HT1080 (cell line): ENCODE measurements at places on chromosomes 1 and 21.
A peak's percentile ranks its signal among the peaks of the same experiment; 100 is the strongest.

DNA sequence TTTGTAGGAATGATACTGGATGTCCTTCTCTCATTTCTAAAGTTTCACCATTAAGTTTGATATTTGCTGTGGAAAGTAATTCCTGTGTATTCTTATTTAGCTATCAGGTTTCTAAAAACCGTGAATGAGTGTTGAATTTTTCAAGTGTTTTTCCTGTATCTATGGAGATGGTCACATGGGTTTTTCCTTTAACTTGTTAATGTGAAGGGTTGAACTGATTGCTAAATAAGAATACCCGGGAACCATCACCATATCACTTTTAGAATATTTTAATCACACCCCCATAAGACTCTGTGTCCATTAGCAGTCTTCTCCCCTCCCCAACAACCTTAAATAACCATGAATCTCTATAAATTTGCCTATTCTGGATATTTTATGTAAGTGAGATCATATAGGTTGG lies 16.5 kb upstream of the ASAP3 start:
- DNase-seq = no peak

GRCh38 chr1:235296729-235297128 lies 31.2 kb downstream of the ARID4B start:
- no peak for DNase-seq

DNA sequence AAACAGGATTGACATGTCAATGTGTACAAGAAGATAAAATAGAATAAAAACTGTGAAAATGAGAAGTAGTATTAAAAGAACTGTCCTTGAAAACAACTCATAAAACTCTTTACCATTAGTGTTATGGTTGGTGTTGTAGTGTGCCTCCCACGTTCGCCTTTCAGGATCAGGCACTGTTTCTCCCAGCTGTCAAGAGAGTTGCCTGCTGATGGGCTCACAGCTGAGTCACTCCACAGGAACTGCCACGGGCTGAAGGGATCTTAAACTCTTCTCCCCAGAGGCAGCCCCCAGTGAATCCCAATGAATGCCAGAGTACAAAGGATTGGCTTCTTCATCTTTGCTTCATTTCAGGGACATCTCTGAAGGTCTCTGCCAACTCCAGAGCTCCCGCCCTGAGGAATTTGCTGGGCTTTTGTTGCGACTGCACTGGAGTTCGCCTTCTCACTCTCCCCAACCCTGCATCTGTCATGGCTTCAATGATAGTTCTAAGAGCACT lies 119.6 kb downstream of the ADGRL2 start:
- peak; percentile 46 for DNase-seq

GRCh38 chr1:25517476-25518394 lies 25.7 kb upstream of the LDLRAP1 start:
- DNase-seq = no peak

- DNase-seq = no peak
Measured at GRCh38 chr1:112309499-112309898, 86.5 kb upstream of the CTTNBP2NL start.

DNA sequence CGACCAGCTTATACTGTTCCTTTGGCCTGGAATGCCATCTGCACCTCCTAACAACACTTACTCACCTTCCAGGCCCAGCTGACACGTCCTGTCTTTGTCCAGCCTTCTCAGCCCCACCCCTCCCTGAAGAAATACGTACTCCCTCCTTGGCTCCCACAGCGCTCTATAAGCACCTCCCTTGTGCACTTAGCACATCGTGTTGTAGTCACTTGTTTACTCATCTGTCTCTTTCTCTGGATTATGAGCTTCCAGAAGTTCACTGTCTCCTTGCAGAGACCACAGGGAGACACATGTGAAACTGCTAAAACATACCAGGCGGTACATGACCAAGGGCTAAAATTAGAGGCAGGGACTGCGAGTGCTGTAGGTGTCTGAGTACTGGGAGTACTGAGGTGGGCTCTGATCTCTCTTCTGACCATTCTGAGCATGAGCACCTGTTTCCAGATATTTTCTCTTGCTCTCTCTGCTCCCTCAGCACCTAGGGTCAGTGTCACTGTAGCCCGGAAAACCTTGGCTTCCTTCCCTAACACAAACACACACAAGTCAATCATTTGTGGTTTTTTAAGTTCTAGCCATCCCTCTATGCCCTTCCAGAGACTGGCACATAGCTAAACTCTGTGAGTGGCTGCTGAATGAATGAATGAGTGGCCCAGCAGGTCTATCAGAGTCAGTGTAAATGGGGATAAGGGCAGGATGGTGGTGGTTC lies 5.1 kb downstream of the DCST1 start:
- DNase-seq = peak; percentile 56

DNA sequence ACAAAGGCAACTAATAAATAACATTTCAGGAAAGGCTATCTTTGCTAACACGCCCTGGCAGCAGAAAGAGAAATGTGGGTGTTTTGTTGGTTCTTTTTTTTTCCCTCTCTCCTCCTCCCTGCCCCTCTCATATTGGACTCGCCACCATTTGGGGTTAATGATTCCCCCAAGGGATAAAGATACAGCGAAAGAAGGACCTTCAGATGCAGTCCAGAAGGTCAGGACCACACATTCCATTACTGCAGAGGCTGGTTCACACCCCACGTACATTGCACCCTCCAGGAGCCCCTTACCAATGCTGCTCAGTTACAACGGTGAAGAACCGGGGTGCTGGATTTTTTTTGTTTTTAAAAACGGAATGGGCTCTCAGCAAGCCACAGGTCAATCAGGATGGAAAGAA lies 156.9 kb upstream of the TIAM1 start:
- no peak for DNase-seq

GRCh38 chr1:156075162-156075561 lies 7.1 kb downstream of the MEX3A start:
- DNase-seq = no peak

DNA sequence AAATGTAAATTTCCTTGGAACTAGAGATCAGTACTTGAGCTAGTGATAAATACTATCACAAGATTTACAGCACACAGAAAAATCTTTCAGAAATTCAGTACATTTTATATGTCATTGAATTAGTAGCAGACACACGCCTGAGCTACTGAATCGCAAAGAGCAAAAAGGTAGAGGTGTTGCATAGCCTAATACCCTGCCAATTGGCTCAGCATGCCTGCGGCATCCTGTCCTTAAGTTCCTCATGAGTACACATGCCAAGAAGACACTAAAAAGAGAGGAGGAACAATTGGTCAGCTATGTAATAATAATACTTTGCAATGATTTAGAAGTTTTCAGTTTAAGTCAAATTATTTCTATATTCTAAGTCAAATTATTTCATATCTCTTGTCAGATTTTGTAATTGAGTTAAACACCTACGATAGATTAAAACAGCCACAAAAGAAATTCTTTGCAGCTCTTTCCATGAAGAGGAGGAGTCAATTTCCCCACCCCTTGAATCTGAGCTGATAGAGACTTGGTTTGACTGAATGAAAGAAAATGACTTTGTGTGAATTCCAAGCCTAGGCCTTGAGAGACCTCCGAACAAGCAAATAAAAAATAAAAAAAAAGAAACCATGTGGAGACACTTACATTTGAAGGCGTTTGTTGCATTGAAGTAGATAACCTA lies 36.2 kb upstream of the PKN2 start:
- no peak for DNase-seq

GRCh38 chr21:40902993-40903392 lies 56.0 kb upstream of the DSCAM start:
- no peak for DNase-seq

- no peak for DNase-seq
Measured at GRCh38 chr1:160108888-160109662, 6.5 kb upstream of the ATP1A2 start.

- no peak for DNase-seq
Measured at GRCh38 chr1:73953586-73953985, 244.4 kb downstream of the LRRIQ3 start.

DNA sequence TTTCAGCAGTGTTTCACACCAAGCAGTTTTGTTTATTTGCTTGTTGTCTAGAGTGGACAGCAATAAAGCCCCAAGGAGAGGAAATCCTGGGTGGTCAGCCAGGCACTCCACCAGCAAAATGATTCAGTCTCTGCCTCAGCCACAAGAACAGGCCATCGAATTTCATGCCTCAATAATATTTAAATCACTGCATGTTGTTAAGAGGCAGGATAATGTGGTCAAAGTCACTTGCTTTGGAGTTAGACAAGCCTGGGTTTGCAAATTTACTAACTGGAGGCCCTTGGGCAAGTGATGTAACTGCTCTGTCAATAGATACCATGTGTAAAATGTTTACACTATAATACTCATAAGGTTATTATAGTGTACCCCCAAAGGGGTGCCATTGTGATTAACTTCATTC lies 349.6 kb downstream of the LMO4 start:
- DNase-seq = no peak

DNA sequence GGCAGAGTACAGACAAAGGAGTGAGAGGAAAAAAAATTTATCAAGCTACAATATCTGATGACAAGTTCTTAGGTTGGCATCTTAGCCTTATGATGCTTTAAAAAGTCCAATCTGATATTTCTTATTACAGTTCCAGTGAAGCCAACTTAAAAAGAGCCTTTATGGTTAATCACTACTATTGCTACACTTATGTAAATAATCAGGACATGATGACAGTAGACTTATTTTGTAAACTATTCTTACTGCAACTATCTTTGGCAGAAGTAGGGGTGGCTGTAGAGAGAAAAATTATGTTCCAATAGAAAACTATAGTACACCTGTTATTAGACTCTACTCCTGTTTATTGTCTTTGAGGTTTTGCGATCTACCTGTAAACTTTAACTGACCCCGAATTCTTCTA lies 25.8 kb upstream of the NUF2 start:
- DNase-seq = no peak

GRCh38 chr1:230793463-230793745 lies 46.2 kb downstream of the CAPN9 start:
- no peak for DNase-seq

DNA sequence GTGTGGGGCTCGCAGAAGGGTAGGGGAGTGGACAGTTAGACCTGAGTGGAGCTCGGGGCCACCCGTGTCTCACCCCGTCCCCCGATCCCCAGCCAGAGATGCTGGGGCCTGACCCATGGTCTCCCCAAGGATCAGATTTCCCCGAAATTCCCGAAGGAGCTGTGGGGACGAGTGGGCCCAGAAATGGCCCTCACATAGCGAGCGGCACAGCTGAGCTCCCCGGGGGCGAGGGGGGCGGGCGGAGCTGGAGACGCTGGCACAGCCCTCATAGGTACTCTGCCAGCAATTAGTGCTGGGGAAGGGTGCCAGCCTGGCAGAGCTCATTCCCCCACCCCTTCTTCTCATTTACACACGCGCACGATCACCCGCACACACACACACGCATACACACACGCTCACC lies 9.2 kb downstream of the CASZ1 start:
- no peak for DNase-seq

- DNase-seq = no peak
Measured at GRCh38 chr1:8847990-8848389, 30.5 kb downstream of the ENO1 start.

DNA sequence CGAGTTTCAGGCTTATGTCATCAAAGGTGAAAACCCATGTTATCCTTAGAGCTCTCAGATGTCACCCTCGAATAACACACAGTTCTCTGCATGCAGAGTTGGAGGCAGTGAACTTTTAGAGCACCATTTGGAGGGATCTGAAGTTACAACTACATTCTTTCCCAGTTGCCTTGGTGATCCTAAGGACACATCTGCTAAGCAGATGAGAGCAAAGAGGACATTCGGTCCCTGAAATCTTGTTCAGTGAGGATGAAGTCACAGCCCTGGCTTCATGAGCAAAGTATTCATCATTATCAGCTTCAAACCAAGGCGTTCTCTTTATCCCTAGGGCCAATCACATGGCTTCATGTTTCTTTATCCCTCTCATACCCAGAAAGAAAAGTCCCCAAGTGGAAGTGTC lies 23.1 kb upstream of the MCOLN2 start:
- DNase-seq = no peak

DNA sequence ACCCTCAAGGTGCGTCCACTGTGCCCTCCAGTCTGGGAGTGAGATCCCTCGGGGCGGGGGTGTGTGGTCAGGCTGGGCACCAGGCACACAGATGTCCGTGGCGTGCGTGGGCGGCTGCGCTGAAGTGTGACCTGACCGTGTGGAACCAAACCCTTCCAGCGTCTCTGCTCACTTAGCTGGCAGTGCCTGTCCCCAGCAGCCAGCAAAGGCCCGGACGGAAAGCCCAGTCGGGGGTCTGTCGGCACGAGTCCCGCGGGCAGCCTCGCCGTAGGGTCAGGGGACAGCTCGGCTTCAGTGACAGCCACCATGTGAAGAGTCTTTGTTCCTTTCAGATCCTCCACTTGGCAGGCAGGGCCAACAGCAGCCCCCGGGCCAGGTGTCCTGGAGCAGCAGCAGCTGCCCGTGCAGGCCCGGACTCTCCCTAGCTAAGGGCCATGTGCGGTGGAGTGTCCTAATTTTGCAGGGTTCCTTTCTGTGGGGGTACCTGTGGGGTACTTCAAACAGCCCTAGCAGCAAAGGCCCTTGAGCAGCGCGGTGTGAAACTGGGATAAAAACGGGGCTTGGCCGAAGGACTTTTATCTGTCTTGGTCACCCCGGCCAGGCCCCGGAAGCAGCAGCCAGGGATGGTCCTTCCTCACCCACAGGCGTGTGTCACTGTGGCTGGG lies 11.6 kb downstream of the TTLL10 start:
- DNase-seq = no peak

- no peak for DNase-seq
Measured at GRCh38 chr1:32876341-32877210, 5.9 kb upstream of the FNDC5 start.

DNA sequence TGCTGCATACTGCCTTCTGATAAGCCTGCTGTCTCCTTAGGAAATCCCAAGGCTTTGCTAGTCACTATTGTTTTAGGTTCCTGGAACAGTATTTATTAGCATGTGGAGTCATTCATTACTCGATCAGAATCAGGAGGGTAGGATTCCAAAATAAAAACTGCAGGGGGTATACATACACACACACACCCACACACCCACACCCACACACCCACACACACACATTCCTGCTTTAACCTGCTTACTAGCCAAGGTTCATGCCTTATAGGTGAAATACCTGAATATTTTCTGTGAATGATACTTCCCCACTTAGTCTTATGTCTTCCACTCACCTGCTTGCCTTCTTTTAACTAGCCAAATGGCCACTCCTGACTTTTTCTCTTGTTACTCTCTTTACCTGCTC lies 325.1 kb downstream of the ADGRL2 start:
- no peak for DNase-seq

GRCh38 chr21:29419422-29419821 lies 120.7 kb downstream of the BACH1 start:
- DNase-seq = no peak

GRCh38 chr1:153375511-153375910 lies at the start of gene S100A12:
Gene S100A12, minus strand, starts transcription at chr1:153375621. Its CDS starts 1,029 bp downstream, at chr1:153374592.
- DNase-seq = peak; percentile 68

GRCh38 chr1:9603766-9604753 lies 15.3 kb downstream of the TMEM201 start:
- no peak for DNase-seq

GRCh38 chr1:171981303-171981702 lies 140.0 kb downstream of the DNM3 start:
- no peak for DNase-seq

DNA sequence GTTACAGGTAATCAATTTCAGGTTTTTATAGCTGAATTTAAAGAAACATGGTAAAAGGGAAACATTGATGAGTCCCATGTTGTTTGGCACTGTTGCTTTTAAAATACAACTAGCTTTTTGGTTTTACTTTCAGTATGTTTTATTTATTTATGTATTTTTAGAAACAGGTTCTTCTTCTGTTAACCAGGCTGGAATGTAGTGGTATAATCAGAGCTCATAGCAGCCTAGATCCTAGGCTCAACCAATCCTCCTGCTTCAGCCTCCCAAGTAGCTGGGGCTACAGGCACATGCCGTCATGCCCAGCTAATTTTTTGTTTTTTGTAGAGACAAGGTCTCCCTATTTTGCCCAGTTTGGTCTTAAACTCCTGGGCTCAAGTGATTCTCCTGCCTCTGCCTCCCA lies 50.4 kb downstream of the CTTNBP2NL start:
- DNase-seq = no peak
